ENCODE measurements at places on chromosomes 5 and 9.

DNA sequence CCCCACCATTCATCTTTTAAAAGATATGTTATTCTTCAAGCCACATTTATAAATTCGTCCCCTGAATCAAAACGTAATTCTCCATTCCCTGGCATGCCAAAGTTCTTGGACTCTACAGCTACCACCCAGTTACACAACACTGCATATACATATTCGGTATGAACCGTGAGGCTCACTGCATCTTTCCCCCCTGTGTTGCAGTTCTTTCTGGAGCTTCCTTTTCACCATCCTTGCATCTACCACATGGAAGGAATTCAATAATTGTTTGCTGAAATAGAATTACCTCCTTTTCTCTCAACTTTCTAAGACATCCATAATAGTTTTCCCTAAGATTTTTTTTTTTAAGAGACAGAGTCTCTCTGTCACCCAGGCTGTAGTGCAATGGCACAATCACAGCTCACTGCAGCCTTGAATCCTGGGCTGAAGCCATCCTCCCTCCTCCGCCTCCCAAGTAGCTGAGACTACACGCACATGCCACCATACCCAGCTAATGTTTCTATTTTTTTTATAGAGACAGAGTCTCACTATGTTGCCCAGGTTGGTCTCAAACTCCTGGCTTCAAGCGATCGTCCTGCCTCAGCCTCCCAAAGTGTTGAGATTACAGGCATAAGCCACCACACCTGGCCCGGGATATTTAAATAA lies 3.3 kb downstream of the LPAR1 start:
- no peak for DNase-seq

DNA sequence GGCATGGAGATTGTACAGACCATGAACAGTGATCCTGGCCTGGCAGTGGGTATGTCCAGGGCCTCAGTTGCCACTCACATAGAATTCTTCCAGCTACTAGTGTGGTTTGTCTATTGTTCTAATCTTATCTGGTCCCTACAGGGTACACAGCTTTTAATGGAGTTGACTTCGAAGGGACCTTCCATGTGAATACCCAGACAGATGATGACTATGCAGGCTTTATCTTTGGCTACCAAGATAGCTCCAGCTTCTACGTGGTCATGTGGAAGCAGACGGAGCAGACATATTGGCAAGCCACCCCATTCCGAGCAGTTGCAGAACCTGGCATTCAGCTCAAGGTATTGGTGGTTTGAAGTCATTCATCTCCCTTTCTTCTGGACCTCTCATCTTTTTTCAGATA lies 43.8 kb downstream of the THBS4 start:
- DNase-seq: no peak

DNA sequence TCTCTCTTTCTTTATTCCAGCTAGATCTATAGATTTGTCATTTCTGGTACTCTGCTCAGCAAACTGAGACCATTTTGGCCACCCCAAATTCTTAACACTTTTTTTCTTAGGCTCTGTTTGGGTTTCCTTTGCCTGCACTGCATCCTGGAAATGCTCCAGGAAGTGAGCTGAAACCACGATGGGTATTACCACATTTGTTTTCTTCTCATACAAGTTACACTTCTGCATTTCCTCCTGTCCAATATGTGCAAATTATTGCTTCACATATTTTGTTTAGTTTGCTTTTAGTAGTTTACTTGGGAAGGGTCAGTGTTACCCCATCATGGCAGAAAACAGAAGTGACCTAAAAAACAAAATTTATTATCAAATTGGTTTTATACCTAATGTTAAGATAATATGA lies 498.6 kb upstream of the GRIN3A start:
- no peak for DNase-seq

DNA sequence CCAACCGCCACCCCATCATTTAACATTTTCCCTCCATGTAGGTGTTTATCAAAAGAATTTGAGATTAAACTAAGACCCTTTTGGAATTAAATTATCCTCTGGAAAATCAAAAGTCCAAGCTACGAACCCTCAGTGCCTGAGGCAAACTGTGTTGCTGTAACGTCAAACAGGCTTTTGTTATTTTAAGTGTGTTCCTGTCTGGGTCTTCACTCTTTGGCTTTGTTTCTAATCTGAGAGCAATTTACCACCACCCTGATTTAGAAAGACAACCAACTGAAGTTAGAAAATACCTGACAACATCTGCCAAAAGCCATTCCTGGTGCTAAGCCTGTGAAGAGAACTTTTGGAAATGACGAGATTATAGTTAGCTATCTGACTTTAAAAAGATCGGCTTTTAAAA lies 199.9 kb downstream of the DIRAS2 start:
- no peak for DNase-seq

- no peak for DNase-seq
Measured at GRCh38 chr5:147305147-147305546, 70.3 kb downstream of the STK32A start.

- DNase-seq: peak; percentile 85
Measured at GRCh38 chr9:137029058-137029936, 1.3 kb upstream of the ABCA2 start.

DNA sequence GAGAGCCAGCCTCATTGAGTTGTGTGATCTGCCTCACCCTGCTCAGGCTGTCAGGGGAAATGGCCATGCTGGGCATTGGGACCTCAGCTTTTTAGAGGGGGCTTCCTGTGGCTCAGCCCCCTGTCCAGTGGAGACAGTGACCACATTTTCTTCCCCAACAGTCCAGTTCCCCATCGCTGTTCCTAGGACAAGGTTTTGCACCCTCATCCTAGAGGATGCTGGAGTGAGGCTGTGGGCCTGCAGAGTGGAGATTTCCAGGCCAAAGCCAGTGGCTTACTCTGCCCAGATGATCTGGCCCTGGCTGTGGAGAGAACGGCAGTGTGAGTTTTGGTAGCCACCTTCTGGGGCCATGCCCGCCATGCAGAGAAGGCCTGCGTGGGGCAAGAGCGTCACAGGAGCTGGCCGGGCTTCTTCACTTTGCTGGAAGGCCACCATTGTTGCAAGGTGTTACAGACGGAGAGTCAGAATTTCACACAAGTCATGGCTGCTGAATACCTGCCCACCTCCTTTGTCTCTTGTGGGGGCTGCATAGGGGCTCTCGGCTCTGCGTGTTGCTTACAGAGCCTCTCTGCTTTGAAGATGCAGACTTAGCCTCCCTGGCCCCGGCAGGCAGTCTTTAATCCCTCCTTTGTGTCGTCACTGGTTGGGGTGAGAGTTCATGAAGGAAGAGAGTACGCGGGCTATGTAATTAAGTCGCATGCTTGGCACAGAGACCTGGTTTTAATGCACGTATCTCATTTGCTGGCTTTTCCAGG lies 35.2 kb upstream of the PITX1 start:
- peak; percentile 57 for DNase-seq

- no peak for DNase-seq
Measured at GRCh38 chr9:120757026-120757913, 35.9 kb downstream of the FBXW2 start.

GRCh38 chr9:37911271-37911681 lies 7.3 kb upstream of the SLC25A51 start:
- no peak for DNase-seq

DNA sequence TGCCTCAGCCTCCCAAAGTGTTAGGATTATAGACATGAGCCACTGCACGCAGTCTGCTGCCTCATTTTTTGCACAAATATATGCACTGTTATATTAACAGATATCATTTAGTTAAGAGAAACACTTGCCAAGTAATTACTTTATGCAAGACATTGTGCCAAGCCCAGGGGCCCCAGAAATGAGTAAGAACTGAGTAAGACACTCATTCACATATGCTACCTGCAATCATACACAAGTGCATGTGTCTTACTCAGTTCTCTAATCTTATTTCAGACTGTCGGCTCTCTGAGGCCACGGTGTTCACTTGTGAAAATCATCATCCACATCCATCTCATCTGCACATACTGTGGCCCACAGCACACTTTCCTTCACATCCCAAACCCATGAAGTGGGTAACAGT lies 16.0 kb downstream of the TRAF1 start:
- DNase-seq: no peak

GRCh38 chr9:19192202-19193028 lies 38.1 kb upstream of the DENND4C start:
- DNase-seq: no peak

DNA sequence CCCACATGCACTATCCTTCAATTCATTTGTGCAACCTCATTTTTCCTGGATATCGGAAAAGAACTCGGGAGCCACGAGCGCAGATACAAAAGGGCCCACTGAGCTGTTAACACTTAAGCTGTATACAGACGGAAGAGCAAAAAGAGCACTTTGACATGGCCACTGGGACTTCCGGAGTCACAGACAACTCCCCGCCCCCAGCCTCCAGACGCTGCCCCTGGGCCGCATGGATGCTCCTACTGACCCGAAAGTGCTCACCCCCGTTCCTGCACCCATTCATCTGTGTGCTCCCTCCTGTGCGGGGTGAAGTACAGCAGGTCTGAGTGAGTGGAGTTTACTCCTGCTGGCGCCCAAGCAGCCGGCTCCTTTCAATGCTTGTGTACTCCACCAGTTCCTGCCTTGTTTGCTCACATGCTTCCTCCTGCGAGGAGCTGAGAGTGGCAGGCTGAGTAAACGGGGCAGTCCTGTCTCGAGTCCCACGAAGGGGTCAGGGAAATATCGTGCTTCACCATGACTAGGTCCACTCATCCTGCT lies 901.0 kb upstream of the CTNND2 start:
- DNase-seq: no peak

- no peak for DNase-seq
Measured at GRCh38 chr9:2055203-2055658, 40.1 kb downstream of the SMARCA2 start.

- DNase-seq: no peak
Measured at GRCh38 chr5:172186114-172186695, 1.8 kb downstream of the STK10 start.

- DNase-seq: no peak
Measured at GRCh38 chr9:37370968-37371563, 51.4 kb upstream of the GRHPR start.

DNA sequence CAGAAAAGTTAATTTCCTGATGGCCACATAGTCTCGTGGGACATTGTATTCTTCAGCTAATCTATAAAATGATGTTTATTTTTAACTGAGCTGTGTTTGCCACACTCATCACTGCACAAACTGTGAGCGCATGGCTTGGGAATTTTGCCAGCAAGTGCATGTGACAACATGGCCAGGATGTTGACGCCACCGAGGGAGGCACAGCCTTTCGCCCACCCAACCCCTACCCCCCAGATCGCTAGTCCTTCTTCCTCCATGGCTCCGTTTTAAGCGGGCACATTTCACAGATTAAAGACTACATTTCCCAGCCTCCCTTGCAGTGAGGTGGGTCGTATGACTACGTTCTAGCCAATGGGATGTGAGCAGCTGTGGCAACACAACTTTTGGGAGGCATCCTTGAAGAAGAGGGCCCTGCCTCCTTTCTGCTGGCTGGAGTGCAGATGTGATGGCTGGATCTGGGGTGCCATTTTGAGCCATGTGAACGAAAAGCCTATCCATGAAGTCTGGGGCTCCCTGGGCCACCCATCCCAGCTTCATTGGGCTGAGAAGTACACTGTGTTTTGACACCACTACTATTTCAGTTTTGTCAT lies 7.9 kb downstream of the NRARP start:
- no peak for DNase-seq

- DNase-seq: no peak
Measured at GRCh38 chr9:108905494-108905893, 28.4 kb downstream of the ELP1 start.

DNA sequence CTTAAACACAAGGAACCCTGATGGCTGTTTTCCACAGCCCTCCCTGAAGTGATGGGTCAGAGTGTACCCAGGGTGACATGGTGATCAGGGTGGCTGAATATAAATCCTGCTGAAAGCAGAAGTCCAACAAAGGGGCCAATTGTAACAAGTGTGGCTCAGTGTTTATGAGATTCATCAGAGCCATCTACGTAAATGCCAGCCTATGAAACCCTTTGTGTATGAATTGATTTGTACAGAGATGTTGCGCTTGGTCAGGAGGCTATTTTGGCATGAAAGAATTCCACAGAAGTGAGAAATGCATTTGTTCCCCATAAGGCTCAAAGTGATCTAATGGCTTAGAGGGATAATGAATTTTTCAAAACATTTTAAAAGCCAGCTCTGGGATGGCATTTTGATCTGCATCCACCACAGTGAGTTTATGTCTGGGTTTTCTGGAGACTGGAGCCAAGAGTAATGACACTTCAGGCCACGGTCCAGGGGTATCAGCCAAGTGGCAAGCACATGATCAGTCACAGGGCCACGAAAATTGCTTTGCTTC lies 12.4 kb downstream of the PRUNE2 start:
- DNase-seq: no peak

- DNase-seq: no peak
Measured at GRCh38 chr9:130448771-130449603, 4.2 kb downstream of the ASS1 start.

DNA sequence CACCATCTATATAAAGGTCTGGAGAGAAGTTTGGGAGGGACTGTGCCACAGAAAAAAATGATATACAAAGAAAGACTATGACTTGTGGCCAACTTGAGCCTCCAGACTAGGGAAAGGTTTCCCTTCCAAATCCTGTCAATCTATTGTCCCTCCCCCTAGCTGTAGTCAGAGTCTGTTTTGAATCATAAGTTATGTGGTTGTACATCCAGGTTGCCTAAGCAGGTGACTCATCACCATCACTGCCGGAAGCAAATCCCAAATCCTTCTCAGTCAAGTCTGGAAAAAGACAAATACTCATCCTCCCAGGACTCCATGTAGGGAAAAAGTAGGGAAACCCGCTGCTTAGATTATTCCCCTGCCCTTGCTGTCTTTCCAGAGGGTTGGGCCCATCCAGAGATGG lies 235.7 kb downstream of the CDK5RAP2 start:
- DNase-seq: no peak

DNA sequence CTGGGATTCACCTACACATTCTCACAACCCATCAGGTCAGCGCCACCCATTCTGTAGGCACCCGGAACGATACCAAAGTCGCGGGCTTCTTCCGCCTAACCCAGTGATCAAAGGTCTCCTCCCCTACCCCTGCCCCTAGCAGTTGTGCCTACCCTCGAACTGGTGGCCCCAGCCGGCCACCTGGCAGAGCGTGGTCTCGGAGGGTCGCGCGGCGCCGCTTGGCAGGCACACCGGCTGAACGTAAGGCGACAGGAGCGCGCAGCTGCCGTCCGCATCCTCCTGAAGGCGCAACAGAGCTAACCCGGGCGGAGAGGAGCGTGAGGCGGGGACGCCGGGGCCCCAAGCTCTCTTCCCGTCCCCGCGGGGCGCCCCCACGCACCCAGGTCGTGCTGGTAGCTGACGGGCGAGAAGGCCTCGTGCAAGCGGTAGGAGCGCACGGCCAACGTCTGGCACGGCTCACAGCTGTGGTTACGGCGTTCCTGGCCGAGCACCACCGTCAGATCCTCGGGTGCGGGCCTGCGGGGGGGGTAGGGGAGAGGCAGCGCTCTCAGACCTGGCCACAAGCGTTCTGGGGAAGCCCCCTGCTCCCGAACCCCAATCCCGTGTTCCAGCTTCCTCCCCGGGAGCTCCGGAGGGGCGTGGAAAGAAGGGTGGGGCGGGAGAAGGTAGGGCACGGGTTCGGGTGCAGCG lies 2.8 kb upstream of the PFN3 start:
- peak; percentile 50 for DNase-seq
